ENCODE measurements at places on chromosomes 5 and 9.

DNA sequence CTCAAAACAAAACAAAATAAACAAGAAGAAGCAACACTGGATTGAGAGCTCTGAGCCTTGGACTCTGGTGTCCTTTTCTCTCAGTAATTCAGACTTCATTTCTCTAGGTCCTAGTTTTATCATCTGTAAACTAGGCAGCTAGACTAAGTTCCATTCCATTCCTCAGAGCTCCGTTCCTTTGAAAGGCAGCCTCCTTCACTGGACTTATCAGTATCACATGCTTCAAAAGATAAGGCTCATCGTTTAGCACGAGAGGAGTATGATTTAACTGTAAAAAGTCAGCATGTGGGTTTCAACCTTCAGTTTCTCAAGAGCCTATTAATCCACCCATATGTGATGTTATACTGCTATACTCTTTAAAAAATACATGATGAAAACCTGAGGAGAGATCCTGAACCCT, 1.6 kb downstream of the ATP10B start:
- no peak for DNase-seq

- no peak for DNase-seq
These were observed 356.8 kb downstream of the ADGRV1 start for GRCh38 chr5:90915393-90915792.

- no peak for DNase-seq
These were observed 13.0 kb downstream of the TNC start for GRCh38 chr9:115104908-115105307.

DNA sequence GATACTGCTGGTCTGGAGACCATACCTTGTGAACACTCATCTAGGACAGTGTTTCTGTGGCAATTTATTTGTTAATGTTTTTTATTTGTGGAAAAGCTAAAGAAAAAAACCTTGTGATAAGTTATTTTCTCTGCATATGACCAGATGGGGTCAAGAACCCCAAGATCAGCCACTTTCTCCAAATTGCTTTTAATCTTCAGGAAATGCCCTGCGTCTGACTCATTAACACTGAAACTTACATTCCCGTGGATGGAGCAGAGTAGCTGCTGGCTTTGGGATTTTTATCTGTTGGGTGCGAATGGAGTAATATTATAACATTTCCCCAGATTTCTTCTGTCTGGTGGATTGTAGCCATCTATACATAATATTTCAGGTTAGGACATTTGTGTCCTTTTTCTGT, 444.5 kb downstream of the SH3GL2 start:
- DNase-seq, result no peak

DNA sequence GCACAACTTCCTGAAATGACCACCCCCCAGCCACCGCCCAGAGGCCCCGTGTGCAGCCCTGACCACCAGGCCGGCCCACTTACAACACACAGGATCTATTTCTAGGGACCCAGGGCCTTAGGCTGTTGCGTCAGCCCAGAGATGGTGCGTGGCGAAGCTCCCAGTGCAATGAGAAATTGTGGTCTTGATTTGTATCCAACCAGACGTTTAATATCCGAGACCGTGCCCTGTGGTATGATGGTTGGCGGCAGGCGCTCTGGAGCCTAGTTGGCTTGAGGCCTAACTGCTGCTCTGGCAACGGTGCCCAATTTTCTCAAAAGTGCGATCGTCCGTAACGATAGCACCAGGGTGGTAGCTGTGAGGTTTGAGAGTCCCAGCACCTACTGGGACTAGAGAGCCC, 32.6 kb upstream of the SLC6A19 start:
- no peak for DNase-seq

- DNase-seq, result no peak
These were observed 198.1 kb upstream of the WWC1 start for GRCh38 chr5:168093200-168093910.

GRCh38 chr9:33189331-33189791, 22.2 kb upstream of the B4GALT1 start:
- no peak for DNase-seq

- DNase-seq, result no peak
These were observed 1157.4 kb upstream of the CDH18 start for GRCh38 chr5:21145376-21145775.

GRCh38 chr5:73094415-73094814, 26.0 kb upstream of the TMEM171 start:
- no peak for DNase-seq

- DNase-seq, result no peak
These were observed 352.6 kb upstream of the PANK3 start for GRCh38 chr5:168931638-168932345.

- DNase-seq, result no peak
These were observed 3.4 kb downstream of the RPL37 start for GRCh38 chr5:40831346-40832210.

- DNase-seq, result no peak
These were observed 107.6 kb downstream of the SIL1 start for GRCh38 chr5:139090581-139090980.

DNA sequence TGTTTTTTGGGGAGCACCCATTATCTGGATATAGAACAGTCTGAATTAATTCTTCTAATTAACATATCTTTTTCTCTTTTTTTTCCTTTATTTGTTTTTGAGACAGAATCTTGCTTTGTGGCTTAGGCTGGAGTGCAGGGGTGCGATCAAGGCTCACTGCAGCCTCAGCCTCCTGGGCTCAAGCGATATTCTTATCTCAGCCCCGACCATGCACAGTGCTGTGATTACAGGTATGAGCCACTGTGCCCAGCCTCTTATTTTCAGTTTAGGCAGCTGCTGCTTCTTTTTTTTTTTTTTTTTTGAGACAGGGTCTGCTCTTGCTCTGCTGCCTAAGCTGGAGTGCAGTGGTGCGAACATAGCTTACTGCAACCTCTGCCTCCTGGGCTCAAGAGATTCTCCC, 20.2 kb downstream of the UBE2R2 start:
- no peak for DNase-seq

DNA sequence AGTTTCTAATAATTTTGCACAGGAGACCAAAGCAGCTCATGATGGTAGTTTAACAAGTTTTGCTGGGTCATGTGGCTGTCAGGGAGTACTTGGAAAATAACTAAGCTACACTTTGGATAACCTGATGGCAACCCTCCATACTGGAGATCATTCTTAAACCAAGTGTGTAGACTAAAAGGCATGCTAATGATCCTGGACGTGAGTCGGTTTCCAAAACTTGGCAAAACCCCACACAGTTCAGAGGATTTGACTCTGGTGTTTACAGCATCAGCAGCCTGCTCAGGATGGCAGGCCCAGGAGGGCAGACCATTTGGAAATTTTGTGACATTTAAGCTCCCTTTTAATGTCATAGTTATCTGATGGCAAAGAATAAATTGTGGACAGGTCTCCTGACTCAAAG, 196.5 kb upstream of the EFNA5 start:
- no peak for DNase-seq

GRCh38 chr5:151534350-151534749, 56.8 kb downstream of the FAT2 start:
- peak; percentile 70 for DNase-seq

DNA sequence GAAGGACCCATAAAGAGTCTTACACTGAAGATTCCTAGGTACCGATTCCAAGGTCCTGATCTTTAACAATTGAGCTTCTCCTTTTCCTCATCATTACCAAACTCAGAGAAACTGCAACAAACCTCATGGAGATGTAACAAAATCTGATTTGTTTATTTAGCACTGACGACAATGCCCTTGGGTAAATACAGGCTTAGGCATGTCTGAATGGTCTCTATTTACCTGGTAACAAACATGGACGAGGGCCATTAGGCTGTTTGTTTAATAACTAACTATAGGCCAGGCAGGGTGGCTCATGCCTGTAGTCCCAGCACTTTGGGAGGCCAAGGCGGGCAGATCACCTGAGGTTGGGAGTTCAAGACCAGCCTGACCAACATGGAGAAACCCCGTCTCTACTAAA, 333.3 kb downstream of the AGTPBP1 start:
- no peak for DNase-seq

DNA sequence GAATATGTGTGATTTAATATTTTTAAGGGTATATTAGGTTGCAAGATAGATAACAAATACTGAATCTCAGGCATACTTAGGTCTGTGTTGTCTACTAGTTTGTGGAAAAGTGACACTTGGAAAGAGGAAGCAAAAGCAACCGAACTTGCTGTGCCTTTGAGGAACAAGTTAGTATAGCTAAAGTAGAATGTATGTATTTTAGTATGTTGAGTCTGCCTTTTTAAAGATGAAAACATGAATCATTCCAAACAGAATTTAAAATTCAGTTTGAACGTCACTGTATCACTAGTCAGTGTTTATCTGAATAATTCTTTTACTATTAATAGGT, 12.9 kb downstream of the TLE4 start:
- no peak for DNase-seq

DNA sequence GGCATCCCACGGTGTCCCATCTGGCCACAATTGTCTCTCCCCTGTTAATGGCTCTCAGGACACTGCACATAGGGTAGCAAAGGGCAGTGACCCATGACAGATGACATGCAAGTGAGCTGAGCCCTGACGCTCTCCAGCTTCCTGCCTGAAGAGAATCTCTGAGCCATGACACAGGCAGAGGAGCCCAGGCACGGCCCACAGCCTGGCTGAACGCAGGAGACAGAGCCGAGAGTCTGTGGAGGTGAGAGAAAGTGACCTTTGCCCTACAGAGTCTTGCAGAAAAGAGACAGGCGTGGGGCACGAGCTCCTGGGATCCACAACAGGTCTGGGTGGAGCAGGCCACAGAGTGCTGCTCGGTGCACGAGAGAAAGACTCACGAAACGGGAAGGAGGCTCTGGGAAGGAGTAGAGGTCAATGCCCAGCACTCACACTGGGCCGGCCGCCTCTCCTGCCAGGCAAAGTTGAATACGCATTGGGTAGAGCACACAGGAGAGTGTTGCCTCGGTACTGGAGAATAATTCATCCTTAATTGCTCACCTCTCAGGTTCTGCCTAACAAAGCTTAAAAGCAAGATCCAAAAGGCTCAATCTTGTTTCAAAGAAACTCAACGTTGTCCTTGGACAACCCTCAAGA, 90.3 kb downstream of the MRPL36 start:
- no peak for DNase-seq

DNA sequence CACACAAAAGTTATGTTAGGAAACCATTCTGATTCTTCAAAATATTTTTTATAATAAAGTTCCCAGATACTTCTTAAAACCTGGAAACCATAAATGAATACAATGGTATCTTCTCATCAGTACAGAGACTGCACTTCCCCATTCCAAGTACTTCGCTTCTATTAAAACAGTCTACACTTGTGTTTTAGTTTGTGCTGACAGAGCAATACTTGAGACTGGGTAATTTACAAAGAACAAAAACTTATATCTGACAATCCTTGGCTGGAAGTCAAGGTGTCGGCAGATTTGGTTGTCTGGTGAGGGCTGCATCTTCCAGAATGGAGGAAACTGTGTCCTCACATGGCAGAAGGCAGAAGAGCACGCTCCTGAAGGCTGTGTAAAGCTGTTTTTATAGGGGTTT, 70.1 kb downstream of the RFX3 start:
- DNase-seq, result no peak

DNA sequence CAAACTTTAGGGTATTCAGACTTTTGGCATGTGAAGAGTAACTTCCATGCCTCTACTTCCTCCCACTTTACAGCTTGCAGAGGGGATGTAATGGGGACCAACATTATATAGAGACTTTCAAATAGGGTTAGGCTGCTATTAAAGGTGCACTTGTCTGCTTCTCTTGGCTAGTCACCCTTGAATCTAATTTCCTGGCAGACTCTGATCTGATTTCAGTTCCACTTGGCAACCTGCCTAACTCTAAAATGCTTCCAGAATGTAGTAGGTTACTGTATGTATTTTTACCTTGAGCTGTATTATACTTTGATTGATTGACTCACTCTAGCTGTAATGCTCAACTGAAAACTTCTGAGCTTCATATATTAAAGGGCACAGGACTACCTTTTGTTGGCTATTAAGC, 693.4 kb downstream of the KCTD16 start:
- DNase-seq, result no peak

GRCh38 chr5:95909738-95910137, 51.9 kb downstream of the ELL2 start:
- DNase-seq, result no peak

DNA sequence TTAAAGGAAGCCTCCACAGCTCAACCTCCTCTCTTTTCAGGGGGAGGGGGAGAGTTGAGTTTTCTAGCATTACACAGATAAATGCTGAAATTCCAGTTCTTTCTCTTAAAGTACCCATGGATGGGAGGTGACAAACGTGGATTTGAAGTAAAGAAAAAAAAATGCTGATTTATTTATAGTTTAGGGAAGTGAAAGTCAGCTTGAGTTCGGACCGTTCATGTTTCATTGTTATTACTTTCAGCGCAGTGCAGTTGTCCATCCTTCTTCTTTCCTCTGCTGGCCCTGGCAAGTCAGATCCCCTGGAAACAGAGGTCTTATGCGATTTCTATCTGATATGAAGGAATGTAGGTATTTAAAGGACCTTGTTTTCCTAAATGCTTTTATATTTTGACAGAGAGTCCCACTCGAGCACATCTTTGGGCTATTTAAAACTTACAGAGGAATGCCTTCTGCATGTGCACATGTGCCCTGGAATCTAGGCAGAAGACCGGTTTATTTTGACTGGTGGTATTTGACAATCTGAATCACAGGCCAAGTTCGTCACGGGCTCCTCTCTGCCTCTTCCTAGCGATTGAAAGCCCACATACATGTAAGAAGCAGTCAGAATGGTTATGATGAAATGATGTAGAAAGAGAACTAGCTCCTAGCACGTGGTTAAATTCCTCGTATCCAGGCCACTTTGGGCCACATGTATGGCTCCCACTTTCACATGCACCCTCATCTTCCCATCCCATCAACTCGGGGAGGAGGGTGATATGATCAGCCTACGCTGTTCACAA, 385.2 kb upstream of the KLF4 start:
- no peak for DNase-seq

DNA sequence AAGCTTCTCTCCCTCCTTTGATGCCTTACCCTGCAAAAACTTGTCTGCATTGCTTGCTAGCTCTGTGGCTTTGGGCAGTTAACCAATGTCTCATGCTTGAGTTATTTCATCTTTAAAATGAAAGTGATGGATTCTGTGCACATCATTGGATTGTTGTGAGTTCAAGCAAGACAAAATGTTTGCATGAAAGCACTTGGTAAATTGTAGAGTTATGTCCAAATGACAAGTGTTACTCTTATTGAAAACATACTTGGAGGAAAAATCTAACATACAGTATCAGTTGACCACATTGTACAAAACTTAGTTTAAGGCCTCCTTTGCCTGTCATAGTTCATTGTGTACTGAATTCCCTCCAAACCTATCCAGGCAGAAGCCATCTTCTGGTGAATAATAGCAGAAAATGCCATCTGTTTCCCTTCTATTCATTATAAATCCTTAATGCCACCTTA, 30.0 kb downstream of the TGFBR1 start:
- no peak for DNase-seq

GRCh38 chr9:80359291-80359690, 787.5 kb downstream of the TLE4 start:
- no peak for DNase-seq

DNA sequence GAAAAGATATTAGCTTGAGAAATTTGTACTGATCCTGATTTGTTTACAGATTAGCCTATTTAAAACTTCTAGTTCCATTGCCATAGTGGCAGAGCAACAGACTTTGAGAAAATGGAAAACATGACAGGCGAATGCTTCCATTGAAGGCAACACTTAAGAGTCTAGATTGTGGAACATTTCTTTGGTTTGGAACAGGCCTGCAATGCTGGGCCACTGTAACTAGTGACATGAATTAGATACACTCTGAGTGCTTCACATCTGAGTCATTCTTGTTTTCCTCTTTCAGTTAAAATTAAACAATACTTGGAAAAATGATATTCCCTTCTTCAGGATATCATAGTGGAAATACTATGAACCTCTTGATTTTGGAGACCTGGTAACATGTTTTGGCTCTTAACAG, 453.6 kb upstream of the TUSC1 start:
- no peak for DNase-seq

GRCh38 chr5:173472164-173472563, 143.9 kb upstream of the STC2 start:
- peak; percentile 40 for DNase-seq
